ENCODE measurements at places on chromosomes 5 and 9.

DNA sequence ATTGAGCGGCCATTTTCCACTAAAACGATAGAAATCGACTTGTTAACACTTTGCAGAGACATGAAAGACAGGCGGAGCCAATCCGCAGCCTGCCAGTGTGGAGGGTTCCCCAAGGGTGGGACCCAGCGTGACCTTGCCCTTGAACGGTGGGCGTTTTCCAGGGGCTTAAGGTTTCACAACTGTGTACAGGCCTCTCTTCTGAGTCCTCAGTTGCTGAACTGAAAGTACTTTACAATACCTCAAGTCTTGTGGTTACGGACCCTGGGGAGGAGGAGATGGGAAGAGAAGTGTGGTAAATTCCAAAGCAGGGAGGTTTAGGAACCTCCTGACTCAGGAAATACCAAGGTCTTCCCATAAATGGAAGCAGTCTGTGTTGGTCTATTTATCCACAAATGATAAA is 68.2 kb upstream of the CKMT2 start:
- DNase-seq: no peak

DNA sequence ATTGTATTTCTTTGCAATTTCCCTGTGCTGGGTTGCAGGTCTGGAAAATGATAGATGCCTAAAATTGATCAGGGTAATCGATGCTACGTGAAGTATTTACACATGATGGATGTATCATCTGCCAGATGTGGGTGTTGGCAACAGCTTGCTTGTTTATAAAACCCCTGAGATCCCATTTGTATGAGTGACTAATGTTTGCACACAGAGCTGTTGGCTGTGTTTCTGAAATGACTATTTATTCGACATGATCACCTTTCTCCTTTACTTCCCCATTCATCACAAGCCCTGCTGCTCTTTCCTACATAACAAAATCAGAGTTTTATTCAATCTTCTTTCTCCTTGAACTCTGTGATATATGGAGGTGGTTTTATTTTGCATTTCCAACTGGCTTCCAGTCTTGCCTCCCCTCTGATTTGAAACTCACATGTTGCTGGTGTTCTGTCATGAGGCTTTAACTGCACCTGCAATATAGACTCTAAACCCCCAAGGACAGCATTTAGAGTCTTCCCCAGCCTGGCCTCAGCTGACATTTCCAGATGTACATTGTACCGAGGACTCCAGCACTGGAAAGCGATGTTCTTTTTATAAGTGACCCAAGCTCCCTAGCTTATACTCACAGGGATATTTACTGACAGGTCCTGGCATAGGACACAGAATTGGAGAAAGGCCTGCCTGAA is 50.7 kb upstream of the SHB start:
- DNase-seq: no peak

GRCh38 chr9:136095070-136096058 is at the start of gene NACC2:
Gene NACC2 (minus strand): TSS chr9:136095289. CDS start chr9:136050521, 44,768 bp downstream.
- DNase-seq: no peak

DNA sequence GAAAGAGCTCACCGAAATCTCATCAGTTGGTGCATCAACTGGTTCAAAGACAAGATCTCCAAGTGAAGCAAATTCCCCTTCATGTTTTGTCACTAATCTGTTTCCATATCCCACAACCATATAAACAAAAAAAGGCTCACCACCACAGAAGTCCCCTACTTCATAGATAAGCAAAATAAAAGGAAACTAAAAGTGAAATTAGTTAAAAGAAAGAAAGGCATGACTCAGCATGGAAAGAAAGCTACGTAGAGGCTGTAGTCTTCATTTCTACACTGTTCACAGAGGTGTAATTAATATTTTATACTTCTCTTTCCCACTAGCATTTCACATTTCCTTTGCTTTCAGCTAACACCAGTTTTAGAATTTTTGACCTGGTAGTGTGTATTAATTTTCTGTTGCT is 208.0 kb downstream of the CYLC2 start:
- no peak for DNase-seq

Data from stimulated activated CD4-positive, alpha-beta T cell treated with anti-CD3 and anti-CD28 coated beads, Interleukin-2, amount 100 ng/mL, for 48 hours (primary cell).